ENCODE measurements at places on chromosomes 4 and X.
A peak's percentile ranks its signal among the peaks of the same experiment; 100 is the strongest.

- no peak for DNase-seq
Measured at GRCh38 chr4:18051281-18051680, 29.7 kb upstream of the LCORL start.

GRCh38 chr4:114791976-114792375, 193.4 kb downstream of the UGT8 start:
- no peak for DNase-seq

GRCh38 chr4:107509615-107510014, 210.4 kb downstream of the PAPSS1 start:
- no peak for DNase-seq

DNA sequence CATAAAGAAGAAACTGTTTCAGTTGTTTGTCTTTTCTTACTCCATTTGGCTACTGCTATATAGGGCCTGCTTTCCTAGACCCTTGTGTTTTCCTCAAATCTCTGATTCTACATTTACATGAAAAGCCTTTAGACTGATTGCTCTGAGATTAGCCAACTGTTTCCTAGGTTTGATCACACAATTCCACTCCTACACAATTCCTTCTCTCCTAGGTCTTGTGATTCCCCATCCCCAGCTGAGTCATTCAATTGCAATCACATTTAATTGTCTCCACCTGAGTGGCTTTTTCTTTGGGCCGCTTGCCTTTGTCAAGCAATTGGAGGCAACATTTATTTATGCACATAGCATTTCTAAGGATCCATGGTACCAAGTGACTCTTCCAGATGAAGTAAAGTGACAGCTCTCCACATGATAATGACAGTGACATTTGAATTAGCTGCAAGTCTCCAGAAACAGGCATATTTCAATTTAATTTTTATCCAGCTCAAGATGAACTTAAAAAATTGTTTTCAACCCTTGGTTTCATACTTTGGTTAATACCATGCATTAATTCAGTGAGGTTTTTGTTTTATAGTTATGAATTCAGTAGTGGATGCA, 35.8 kb downstream of the ATXN3L start:
- no peak for DNase-seq

GRCh38 chr4:101644516-101644915, 146.0 kb upstream of the BANK1 start:
- no peak for DNase-seq

DNA sequence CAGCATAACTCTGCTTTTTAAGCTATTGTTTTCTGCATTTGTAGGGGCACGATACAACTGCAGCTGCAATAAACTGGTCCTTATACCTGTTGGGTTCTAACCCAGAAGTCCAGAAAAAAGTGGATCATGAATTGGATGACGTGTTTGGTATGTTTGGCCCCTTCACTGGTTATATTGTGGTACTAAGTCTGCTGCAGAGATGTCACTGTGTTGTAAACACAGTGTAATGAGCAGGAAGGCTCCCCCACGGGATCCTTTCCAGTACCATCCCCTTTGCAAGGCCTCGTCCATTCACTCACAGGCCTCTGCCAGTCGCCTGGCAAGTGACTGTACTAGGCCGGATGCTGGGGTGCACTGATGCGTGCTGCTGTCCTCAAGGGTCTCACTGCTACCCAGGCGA, 13.8 kb downstream of the CYP4V2 start:
- no peak for DNase-seq

DNA sequence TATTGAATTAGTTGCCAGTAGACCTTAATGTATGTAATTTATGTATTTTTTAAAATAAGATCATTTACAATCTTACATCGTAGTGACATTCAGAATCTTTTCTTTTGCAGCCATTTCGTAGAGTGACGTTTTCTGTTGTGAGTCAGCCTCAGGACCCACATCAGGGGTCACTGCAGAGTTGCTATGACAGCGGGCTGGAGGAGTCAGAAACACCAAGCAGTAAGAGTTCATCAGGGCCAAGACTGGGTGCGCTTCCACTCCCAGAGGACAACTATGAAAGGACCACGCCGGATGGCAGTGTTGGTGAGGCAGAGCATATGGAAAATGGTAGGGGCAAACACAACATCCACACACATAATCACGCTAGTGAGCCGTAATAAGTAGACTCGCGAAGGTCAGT, 199.9 kb downstream of the PCDH7 start:
- no peak for DNase-seq

- DNase-seq: no peak
Measured at GRCh38 chr4:105208561-105208960, 61.9 kb downstream of the TET2 start.

DNA sequence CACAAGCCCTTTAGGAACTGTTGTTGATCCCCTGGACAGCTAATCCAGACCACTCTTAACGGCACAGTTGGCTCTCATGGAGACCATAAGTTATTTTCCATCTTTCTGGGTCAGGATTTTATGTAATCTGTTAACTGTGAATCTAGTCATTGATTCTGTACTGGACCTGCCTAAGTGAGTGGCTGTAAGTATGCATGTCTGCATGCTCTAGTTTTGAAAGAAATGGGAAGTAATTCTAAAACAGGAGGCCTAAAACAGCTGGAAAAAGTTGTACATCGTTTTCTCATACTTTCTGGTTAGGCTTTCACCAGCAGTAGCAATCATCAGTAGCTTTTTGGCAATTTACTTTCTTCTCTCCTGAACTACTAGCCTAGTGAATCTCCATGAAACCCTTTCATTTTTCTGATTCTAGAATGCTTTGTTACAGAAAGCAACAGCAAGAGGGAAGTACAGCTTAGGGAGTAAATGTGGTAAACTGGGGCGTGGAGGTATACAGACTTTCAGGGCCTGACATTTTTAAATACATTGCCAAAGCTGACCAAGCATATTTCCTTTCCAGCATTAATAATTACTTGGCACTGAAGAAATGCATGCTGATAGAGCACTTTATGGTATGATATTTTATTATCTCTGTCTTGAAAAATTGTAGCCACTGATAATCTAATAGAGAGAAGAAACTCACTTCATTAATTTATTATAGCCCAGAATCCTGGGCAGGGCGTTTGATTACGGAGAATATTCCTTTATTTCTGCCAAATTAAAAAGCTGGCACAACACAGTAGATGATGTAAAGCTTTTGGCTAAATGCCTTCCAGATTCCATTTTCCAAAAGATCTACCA, 202.7 kb downstream of the BANK1 start:
- DNase-seq: no peak

- no peak for DNase-seq
Measured at GRCh38 chr4:188665491-188666457, 526.5 kb downstream of the TRIML1 start.

DNA sequence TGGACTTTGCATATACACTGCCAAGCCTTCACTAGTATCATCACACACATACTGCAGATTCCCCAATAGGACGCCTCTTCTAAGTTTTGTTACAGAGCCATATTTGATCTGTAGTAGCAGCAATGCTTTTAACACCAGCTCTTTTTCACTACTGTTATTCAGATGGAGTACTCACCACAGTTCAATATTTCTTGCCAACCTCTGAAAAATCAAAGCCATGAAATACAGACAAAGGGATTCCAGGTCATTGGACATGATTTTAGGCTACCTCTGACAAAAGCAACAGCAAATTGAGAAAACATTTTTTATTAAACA, 390.7 kb upstream of the ADGRL3 start:
- no peak for DNase-seq

GRCh38 chr4:179352221-179352620, 1910.0 kb upstream of the AGA start:
- DNase-seq: no peak

DNA sequence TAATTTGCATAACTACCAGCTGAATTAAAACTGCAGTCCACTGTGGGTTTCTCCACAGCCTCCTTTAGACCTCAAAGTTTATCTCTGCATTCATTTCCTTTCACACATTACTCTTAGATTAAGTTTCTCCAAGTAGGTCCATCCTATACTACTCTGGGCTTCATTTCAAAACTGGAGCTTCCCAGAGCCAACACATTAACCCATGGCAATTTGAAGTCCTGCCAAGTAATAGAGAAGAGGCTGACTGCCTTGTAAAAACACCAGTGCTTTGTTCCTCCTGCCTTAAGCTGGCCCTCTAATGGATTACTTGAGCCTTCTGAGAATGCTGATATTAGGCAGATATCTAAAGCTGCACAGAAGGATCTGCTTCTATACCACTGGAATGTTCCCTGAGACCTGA, 997.2 kb upstream of the SLIT2 start:
- no peak for DNase-seq

- no peak for DNase-seq
Measured at GRCh38 chr4:17662694-17663093, 48.3 kb downstream of the MED28 start.

- no peak for DNase-seq
Measured at GRCh38 chr4:37438564-37439279, 194.2 kb downstream of the NWD2 start.

DNA sequence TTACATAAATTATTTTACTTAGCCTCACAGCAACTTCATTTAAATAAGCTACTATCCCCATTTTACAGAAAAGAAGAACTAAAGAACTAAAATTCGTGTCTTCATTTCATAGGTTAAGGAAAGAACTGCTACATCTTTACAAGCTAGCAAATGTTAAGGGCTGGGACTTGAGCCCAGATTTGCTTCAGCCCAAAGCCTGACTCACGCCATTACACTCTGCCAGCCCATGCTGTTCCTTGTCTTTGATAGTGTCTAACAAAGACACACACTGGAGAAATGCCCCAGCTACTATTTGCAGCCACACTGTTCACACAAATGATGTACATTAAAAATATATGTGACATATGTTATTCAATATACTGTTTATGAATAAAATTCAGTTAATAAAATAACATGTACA, 29.0 kb upstream of the ERVMER34-1 start:
- no peak for DNase-seq

DNA sequence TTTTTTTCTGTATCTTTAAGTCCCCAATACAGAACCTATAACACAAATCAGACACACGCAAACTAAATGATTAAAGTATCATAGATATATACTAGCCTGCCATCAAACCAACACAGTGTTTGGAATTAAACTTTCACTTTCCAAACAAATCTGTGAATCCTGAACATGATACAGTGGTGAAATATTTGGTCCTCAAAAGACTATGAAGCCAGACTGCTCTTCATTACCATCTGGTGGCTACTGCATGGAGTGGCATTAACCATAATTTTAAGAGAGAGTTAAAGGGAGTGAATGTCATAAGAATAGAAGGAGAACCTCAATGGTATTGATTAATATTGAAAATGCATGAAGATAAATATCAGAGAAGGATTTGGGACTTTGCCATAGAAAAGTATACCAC, 9.2 kb upstream of the GABRA4 start:
- peak; percentile 0 for DNase-seq

DNA sequence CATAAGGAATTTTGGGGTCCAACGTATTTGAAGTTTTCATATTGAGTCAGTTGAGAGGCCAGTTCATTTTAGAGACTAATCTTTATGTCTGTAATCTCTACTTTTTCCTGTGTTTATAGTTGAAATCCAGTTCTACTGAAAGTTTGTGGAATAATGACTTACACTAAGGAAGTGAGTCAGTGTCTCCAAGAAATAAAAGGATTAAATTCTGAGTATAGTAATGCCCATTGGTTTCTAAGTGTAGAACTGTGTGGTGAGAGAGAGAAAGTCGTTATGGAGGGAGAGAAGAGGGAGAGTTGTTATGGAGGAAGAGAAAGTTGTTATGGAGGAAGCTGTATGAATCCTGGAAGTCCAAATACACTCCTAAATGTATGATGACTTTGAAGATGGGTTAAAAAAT, 264.6 kb upstream of the HAND2 start:
- no peak for DNase-seq

DNA sequence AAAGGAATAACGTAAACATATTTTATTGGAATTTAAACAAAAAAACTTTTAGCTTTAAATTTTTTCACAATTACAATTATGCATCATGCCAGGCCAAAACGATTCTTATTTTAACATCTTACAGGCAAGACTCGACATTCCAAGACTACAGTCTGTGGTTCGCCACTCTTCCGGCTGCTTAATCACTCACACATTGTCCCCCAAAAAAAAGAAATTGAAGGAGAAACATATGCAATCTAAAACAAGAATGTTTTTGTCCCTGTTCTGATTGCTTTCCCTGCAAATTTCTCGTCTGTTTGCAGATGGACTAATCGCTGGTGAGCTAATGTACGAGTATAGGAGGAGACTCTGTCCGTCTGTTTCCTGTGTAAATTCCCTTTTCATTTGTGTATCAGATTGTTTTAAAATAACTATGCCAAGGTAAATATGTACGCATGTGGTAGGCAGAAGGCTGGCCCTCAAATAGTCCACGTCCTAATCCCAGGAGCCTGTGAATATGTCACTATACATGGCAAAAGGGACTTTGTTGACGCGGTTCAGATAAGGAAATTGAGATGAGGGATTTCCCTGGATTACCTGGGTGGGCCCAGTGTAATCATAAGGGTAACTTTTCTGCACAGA, 37.7 kb upstream of the MTNR1A start:
- no peak for DNase-seq

DNA sequence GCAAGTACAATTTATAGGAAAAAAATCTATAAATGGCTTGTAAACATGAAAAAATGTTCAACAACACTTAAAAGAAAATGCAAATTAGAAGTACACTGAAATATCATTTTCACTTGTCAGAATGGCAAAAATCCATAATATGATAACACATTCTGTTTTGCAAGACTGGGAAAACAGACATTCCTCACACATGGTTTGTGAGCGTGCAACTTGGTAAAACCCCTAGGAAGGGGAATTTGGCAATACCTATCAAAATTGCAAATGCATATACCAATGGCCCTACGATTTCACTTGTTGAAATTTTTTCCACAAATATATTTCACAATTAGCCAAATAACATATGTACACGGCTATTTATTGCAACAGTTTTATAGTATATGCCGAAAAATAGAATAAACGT, 31.4 kb downstream of the TBC1D9 start:
- DNase-seq: no peak

GRCh38 chr4:1249731-1250526, 999 bp upstream of the CTBP1 start:
- no peak for DNase-seq

GRCh38 chr4:160213366-160213765, 1110.5 kb downstream of the RAPGEF2 start:
- no peak for DNase-seq

GRCh38 chrX:18534949-18535348, 109.5 kb downstream of the CDKL5 start:
- DNase-seq: no peak

- no peak for DNase-seq
Measured at GRCh38 chr4:127416115-127416514, 216.6 kb upstream of the INTU start.

GRCh38 chr4:169080981-169081380, 70.9 kb upstream of the CBR4 start:
- DNase-seq: no peak

- peak; percentile 27 for DNase-seq
Measured at GRCh38 chr4:76688619-76689144, 209.3 kb downstream of the SOWAHB start.

Measured in NCI-H2171 treated with DMSO at 0.1 percent for 48 hours (cell line).